ENCODE measurements at places on chromosomes 12 and 14.
A peak's percentile ranks its signal among the peaks of the same experiment; 100 is the strongest.

DNA sequence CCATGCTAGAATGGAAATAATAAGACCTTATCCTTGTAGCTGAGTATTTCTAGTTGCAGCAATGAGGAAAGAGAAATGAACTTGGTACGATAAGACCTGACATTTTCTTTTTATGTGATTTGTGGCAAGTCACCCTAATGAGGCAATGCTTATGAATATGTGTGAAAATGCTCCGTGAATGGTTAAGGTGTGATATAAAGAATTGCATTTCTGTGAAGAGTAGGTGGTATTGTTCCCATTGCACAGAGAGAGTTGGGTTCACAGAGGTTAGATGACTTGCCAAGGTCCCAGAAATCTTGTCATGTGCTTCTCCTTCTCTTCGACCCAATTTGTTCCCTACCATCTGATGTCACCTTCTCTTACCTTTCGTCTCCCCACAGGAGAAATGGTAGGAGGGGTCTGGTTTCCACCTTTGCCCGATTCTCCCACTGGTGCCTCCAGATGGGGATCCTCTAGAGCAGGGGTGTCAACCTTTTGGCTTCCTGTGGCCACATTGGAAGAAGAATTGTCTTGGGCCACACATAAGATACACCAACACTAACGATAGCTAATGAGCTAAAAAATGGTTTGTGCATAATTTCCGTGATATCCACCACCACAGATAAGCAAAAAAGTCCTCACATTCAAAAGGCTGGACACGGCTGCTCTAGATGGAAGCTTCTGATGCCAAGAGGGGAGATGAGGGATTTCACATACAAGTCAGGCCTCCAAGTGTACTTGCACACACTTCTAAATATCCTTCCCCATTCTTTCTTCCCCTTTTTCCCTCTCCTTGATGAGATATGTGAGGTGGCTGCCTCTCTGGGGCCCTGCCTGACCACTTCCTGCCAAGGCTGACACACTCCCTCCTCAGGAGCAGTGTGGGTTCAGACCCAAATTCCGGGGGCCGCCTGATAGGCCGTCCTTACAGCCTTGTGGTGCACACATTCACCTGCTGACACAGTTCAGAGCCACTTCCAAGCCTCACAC lies 96.1 kb downstream of the PLXNC1 start:
- no peak for DNase-seq

DNA sequence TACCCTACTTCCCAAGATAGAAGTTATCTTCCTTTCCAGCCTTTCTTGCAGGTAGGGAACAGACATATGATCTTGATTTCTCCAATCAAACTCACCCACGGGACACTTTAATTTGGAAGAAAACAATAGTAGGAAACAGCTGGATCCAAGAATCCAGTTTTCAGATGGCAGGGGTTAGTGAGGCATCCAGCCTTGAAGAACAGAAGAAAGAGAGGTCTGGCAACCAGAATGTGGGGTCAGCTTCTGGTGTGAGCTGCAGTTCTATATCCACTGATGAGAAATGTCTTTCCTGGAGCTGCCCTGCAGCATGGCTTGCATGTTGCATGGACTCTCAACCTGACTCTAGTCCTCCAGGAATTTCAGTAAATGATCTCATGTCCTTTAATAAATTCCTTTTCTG lies 83.8 kb downstream of the TTC8 start:
- no peak for DNase-seq

GRCh38 chr12:126487431-126487980 lies 1422.3 kb downstream of the AACS start:
- DNase-seq, result no peak

GRCh38 chr12:32603858-32604257 lies 75.2 kb upstream of the DNM1L start:
- no peak for DNase-seq

GRCh38 chr12:15689751-15690191 lies 99.4 kb downstream of the EPS8 start:
- no peak for DNase-seq

DNA sequence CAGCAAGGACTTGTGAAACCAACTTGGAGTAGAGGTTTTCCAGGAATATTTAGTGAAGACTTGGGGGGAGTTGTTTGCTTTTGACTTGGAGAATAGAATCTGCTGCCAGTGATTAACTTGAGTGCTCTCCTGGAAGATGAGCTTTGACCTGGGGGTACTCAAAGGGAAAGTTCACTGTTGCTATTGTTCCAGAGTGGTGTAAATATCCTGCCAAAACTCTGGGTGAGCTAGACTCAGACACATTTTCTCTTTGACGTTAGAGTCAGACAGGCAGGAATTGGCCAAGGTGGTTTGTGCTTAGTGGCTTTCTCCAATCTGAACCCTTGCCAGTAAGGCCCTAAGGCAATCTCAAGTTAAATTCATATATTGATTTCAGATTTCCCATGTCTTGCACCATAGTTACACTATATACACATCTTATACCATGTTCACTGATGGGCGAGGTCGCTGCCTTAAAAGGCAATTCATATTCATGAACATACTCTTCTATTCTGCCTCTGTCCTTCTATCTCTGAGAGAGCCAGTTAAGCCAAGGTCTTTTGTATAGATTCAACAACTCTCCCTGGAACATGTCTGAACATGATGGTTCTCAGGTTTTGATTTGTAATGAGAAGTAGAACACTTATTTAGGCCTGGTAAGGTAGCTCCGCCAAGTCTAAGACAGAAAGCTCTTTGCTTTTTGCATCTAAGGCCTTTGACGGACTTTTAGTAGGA lies 204.6 kb upstream of the SLC38A2 start:
- no peak for DNase-seq

GRCh38 chr12:100591979-100592378 lies 18.5 kb downstream of the GAS2L3 start:
- no peak for DNase-seq

- no peak for DNase-seq
Observed at GRCh38 chr14:76351941-76352340, 24.0 kb upstream of the ESRRB start.

DNA sequence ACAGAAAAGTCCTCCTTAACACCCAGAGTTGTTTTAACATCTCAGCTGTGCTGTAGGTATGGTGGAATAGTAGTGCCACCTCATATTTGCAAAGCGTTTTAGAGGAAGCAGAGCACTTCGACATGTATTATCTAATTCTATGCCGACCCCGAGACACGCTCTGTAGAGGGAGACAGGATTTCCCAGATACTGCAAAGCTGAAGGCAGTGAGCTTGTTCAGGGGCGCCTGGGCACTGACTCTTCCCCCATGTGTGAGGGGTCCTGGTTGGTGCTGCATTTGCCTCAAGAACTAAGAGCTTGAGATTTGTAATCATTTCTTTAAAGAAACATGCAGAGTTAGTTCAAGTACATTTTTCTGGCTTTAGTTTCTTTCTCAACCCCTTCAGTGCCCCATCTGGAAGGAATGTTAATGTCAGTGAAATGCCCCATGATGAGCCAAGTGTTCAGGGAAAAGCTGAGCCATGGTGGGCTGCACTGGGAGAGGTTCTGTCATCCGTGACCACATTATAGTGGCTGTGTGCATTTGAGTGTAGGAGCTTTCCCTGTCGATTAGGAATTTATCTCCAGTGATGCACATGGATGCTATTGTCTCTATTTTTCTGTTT lies 66.3 kb downstream of the MBIP start:
- DNase-seq, result no peak

DNA sequence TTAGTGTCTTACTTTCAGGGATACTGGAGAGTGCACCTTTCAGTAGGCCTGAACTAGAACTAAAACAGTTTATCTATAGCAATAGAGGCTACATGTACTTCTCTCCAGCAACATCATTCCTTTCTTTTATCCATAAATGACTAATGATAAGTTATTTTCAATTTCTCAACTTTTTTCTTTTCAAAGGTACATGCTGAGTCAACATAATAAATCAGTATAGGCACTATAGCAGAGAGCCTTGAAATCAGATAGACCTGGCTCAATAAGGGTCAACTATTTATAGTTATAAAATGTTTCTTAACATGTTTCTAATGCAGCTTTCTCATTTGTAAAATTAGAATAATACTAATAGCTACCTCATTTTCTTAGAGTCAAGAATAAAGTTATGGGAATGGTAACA lies 5.6 kb downstream of the IL22 start:
- no peak for DNase-seq

- DNase-seq, result no peak
Observed at GRCh38 chr12:23775208-23775607, 174.3 kb downstream of the SOX5 start.

GRCh38 chr12:102343361-102344121 lies 136.8 kb downstream of the IGF1 start:
- no peak for DNase-seq

- no peak for DNase-seq
Observed at GRCh38 chr12:25558586-25558985, 5.5 kb upstream of the LMNTD1 start.

DNA sequence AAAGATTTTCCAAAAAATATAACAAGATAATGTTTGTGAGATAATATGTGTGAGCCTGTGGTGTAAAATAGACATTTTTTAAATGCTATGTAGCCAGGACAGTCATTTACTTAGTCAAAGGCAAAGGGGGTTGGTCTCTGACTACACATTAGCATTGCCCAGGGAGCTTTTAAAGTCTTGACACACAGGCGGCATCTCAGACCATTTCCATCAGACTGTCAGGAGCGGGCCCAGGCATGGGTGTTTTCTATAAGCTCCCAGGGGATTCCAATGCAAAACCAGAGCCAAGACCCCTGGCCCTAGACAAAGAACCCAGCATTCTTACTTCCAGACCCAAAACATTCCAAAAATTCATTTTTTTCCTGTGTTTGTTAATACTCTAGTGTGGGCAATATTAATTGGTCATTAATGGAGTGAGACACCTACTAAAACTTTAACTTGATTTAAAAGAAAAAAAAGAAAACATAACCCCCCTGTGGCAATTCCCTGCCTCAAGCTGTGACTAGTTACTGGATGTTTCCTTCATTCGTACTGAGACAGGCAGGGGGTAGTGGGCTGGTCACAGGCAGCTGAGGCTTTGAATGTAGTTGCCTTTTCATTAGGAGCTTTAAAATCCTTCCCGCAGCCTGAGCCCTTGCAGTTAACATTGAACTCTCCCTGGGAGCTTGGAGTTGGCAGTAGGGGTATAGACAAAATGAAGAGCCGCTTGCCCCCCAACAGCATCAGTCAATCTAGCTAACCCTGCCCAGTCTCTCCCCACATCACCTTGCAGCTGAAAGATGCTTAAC lies 103.7 kb downstream of the CMKLR1 start:
- DNase-seq, result peak; percentile 56

DNA sequence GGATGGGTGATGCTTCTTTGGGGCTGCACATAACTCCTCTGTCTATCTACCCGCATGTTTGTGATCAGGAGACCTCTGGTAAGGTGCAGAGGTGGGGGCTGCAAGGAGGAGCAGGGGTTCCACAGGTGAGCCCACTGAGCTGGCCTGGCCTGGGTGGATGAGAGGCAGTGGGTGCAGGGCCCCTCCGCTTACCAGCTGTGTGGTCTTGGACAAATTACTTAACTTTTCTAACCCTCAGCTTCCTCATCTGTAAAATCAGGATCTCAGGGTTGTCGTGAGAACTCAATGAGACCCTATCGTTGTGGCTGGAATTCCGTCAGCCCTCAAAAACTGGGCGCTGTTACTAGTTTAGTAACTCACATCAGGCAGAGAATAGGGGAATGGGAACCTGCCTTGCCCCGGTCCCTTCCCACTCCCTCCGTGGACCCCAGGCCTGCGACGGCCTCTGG lies 7.5 kb downstream of the PTPN6 start:
- no peak for DNase-seq

DNA sequence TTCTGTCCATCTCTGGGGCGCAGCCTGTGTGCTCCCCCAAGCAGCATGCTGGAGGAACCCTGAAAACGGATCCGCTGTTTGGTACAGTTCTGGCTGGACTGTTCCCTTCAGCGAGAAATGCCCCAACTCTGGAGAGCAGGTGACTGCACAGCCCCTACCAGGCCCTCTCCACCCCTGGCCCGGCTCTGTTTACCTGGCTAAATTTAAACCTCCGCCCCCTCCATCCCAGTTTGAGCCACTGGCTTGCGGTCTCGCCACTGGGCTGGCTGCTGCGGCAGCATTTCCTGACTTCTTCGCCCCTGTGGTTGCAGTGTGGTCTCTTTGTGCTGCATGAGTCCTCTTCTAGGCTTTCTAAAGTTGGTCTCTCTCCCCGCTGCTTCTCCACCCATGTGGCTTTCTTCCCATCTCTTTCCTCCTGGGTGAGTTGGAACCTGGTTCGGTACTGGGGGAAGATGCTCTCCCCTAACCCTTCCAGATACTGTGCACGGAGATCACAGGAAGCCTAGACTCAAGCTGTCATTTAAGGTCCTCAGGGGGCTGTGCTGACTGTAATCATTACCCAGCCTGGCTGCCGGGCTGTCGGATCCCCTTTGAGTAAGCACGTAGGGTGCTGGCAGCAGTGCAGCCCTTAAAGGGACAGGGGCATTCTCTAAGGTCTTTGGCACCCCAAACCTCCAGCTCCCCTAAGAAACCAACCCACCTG lies 60.6 kb downstream of the FBXL14 start:
- no peak for DNase-seq

DNA sequence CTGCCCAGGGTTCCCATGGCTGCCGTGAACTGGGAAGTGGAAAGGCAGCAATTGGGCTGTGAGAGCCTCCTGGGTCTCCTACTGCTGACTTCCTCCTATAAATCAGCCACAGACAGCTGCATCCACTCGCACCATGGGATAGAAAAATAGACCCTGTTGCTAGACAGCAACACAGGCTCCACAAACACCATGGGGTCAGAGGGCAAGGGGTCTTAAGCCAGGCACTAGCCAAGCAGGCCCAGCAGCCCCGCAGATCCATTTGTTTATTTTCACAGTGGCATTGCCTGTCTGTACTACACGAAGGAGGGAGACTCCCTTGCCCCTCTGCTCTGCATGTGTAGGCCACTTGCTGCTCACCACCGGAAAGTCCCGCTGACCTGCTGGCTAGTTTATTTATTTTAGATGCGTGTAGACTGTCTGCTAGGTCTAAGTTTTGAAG lies 139.8 kb downstream of the DACT1 start:
- no peak for DNase-seq

GRCh38 chr14:61607570-61608244 lies 87.6 kb upstream of the HIF1A start:
- no peak for DNase-seq

GRCh38 chr12:77697126-77697525 lies 133.6 kb upstream of the NAV3 start:
- DNase-seq, result no peak

Measured in H7 (cell line).